Fibroblast of villous mesenchyme (primary cell): ENCODE measurements at places on chromosomes 7 and 10. TPM values are rescaled to one million over a fixed set of nuclear protein-coding genes. Genes with fewer than 3 reads are reported as not detected.

Gene TAS2R41
- not detected in 2 replicates for total RNA-seq

Gene FAM13C
- total RNA-seq: 0.43 and 2.3 TPM in 2 replicates

Gene PNLIP
- total RNA-seq: not detected in 2 replicates

Gene HMX3
- total RNA-seq: not detected in 2 replicates

Gene CC2D2B
- total RNA-seq: 0.86 TPM in 1 of 2 replicates, not detected in the other

Gene GRID2IP
- not detected in 2 replicates for total RNA-seq
